ENCODE measurements at places on chromosomes 3 and 15.

- DNase-seq: no peak
These were observed 20.5 kb downstream of the IFT122 start for GRCh38 chr3:129460572-129460971.

- DNase-seq: no peak
These were observed 221.7 kb upstream of the ROPN1 start for GRCh38 chr3:124213641-124214040.

DNA sequence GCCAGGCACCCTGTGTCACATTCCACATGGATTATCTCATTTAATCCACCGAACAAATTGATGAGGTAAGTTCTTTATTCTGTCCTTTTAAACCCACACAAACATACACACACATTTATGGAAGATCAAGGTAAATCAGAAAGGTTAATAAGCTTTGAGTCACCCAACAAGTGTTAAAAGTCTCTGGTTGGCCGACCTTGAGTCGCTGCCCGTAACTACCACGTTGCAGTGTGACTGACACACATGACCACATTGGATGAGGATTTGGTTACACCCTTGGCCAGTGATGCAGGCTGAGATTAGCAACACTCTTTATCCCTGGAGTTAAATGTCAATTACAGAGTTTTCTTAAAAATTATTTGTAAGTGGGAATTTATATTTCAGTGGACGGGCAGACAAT is 19.2 kb downstream of the FOXP1 start:
- no peak for DNase-seq

DNA sequence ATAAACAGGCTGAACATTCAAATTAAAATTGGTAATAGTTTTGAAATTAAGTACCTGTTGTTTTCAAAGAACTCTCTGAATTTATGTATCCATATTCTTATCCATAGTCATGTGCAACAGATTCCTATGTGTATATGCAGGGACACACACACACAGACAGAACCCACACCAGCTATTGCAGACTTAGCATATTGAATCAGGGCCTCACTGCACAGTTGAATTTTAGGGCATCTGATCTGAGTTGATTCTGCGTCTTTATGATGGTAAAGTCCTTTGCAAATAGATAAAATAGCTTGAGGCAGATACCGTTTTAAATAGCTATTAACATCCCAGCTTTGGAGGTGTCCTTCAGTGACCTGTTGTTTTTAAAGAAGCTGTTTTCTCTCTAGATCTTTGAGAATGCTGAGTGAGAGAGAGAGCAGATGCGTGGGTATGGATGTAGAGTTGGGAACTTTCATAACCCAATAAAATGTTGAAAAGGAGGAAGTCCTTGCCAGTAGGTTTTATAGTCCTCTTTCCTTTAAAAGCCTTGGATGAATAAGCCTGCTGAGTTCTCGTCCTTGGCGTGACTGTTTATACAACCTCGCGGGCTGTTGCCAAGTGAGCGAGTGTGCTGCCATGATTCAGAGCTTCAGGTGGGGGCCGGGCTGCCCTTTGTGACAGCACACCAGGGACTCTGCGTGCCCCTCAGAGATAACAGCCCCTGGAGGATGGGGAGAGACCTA is 18.3 kb downstream of the MYZAP start:
- DNase-seq: no peak

- no peak for DNase-seq
These were observed 86.0 kb upstream of the ALDH1L1 start for GRCh38 chr3:126266291-126266840.

DNA sequence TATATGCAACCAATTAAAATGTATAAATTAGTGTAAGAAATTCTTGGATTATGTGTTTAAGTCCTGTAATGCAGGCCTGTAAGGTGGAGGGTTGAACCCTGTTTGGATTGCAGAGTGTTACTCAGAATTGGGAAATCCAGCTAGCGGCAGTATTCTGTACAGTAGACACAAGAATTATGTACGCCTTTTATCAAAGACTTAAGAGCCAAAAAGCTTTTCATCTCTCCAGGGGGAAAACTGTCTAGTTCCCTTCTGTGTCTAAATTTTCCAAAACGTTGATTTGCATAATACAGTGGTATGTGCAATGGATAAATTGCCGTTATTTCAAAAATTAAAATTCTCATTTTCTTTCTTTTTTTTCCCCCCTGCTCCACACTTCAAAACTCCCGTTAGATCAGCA is 65.4 kb upstream of the ACAD9 start:
- no peak for DNase-seq

Data from fibroblast of skin of scalp (primary cell).